ENCODE measurements at places on chromosomes 1 and 21.

DNA sequence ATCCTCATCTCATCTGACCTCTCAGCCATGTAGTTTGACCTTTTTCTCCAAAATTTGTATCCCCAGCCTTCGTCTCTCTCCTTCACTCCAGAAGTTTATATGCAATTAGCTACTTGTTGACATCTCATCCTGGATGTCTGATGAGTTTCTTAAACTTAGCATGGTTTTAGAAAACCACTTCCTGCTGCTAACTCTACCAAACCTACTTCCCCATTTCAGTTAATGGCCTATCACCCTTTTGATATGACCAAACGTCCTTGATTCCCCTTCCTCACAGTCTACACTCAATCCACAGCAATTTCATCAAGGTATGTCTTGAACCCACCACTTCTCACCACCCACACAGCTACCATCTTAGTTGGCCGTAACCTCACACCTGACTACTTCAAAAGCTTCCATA, 121.9 kb downstream of the LRRC40 start:
- no peak for DNase-seq

GRCh38 chr1:109241344-109241743, 8.0 kb upstream of the CELSR2 start:
- no peak for DNase-seq

- DNase-seq: peak; percentile 40
These were observed 11.4 kb downstream of the SDE2 start for GRCh38 chr1:225987491-225988316.

DNA sequence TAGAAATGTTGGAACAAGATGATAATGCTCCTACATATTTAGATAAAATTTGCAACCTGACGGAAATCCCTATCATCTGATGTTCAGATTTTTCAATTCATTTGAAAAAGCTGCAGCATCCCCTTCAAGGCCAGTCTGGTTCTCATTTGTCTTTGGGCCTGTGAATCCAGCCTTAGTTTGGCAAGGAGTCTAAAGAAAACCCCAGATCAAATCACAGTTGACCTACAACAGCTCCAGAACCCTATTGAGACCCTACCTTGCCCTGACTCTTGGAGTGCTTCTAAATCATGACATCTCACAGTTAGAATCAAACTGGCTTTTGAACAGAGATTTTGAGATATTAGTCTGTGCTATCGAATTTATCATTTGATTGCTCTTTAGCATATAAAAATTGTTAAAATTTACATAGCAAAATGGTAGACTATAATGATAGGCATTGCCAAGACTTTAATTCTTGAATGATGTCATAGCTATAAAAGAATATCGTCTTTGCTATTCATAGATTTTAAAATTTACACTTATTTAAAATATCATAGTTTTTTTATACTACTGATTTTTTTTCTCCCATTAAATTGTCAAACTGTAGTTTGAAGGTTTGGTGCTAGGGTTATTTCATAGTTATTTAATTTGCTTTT, 2.2 kb downstream of the PPP2R5A start:
- no peak for DNase-seq

GRCh38 chr1:12076425-12077005, 13.4 kb downstream of the TNFRSF8 start:
- no peak for DNase-seq

DNA sequence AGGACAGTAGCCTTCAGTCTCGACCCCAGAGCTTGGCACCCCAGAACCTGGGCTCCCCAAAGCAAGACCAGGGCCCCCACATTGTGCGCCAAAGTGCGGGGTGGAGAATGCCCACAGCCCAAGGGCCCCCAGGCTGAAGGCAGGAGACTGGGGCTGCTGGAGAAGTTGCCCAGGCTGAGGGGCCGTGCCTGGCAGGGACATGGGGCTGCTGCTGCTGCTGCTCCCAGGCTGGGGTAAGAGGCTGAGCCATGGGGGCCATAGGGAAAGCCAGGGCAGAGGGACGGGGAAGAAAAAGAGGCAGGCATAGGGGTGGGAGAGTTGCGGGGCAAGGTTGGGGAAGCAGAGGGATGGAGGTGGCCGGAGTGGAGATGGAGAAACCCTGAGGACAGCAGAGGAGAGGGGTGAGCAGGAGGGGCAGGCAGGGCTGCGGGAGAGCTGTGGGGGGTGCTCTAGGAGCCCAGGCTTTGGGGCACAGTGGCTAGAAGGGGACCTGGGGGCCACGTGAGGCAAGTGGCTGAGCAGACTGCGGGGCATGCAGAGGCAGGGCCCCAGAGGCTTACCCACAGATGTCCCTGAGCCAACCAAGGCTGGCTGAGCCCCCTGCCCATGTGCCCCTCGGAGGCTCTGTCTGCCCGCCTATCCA, 18.9 kb downstream of the SLC27A3 start:
- no peak for DNase-seq

DNA sequence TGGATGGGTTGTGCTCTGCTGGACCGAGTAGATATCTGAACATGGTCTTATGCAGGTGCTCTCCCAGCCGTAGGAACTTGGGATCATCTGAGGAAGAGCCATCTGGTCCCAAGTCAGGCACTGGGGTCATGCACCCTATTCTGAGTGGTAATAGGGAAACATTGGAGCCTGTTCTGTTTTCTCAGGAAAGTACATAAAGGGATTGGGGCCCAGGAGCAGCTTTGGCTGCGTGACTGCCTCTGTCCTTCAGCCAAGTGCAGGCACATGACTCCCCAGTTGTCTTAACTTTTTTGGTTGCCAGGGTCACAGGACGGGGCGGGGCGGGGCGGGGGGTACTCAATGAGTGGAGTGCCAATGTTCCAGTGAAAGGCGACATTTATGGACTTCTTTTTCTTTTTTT, 11.5 kb downstream of the PFKFB2 start:
- DNase-seq: no peak

- no peak for DNase-seq
These were observed 59.0 kb downstream of the IRF2BP2 start for GRCh38 chr1:234551032-234551378.

- DNase-seq: no peak
These were observed 2.3 kb downstream of the MFAP2 start for GRCh38 chr1:16978139-16978538.

Data from NCI-H1694 (cell line).